ENCODE measurements at places on chromosomes 7 and 10.

DNA sequence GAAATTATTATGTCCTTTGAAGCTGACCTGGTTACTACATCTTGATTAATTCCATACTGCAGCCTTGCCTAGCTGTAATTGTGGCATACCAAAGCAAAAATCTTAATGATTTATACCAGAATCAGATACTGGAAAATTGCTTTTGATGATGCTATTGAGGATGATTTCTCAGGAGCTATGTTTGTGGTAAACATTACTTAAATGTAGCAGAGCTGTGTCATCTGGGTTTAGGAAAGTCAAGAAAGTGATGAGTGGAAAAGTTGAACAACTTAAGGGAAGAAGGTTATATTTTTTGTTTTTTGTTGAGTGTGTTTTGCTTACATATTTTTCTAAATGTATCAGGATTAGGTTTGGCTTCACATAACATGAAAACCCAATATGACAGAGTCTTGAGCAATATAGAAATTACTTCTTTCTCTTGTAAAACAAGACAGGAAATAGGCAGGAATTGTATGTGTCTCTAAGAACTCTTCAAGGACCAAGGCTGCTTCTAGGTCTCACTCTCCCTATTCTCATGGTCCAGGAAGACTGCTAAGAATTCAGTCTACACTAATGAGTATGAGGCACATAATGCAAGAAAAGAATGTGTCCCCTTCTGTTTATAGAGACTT, 87.6 kb upstream of the MTPN start:
- DNase-seq: no peak

- DNase-seq: no peak
Measured at GRCh38 chr10:27660711-27661110, 84.9 kb downstream of the MKX start.

DNA sequence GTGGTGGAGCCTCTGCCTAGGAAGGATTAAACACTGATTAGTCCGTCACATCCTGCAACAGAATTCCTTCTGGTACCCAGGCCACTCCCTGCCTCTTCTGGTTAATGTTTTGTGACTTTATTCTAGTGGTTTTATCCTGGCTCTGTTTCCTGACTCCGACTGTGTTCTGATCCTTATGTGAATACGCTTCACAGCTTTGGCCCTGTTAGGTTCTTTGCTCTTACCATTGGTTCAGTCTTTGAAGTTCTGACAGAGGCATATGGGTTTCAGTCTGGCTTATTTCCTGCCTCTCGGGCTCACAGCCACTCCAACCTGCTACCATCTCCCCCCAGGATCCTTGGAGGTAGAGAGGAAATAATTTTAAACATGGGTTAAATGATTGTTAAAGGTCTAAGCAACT, 23.2 kb upstream of the FGL2 start:
- no peak for DNase-seq

GRCh38 chr7:158311791-158312190, 275.8 kb downstream of the PTPRN2 start:
- DNase-seq: no peak

DNA sequence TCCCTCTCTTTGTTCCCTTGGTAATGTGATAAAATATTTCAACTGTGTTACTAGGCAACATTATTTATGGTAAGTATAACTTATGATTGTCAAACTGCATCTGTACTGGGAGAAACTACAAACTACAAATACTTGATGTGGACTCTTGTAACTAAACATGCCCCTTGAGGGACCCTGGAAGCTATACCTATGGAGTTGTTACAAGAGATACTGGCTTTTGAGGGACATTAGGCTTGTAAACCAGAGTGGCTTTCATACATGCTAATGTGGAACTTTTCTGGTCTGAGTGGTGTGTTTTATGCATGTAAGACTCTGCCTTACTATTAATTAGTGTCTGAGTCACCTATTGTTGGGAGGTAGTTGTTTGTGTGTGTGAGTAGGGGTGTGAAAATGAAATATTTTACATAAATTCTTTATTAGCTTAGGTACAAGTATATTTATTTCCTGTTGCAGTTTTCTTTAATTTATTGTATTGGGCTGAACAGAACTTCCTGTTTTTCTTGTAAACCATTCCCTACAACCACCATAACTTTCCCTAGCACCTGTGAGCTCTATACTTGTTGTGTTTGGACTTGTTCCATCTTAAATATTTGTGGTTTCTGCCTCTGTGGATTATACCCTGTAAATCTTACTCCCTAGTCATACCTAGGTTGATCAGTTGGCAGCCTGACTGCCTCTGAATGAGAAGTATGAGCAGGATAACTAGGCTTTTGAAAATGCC, 49.8 kb downstream of the STK31 start:
- DNase-seq: no peak

GRCh38 chr7:93043385-93043985, 74.3 kb downstream of the SAMD9 start:
- DNase-seq: peak; percentile 83

- no peak for DNase-seq
Measured at GRCh38 chr10:22193945-22194344, 23.9 kb downstream of the EBLN1 start.

GRCh38 chr10:96789571-96790108, 42.5 kb upstream of the LCOR start:
- DNase-seq: no peak

- DNase-seq: no peak
Measured at GRCh38 chr7:14376711-14377110, 387.2 kb upstream of the ETV1 start.

DNA sequence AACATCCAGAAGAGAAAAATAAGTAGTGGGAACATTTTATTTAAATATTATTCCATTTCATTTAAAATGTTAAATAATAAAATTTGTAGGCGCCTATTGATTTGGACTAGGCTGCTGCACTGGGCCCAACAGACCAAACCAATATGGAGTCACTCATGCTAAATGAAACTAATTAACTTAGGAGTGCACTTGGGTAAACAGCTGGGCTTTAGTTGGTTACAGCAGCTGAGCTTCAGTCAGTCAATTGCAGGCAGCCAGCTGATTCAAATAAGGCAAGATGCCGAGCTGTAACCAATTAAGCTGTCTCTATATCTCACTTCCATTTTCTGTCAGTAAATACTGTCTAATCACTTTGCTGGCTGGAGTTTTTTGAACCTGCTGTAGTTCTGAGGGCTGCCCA, 102.1 kb upstream of the WDR11 start:
- DNase-seq: no peak

DNA sequence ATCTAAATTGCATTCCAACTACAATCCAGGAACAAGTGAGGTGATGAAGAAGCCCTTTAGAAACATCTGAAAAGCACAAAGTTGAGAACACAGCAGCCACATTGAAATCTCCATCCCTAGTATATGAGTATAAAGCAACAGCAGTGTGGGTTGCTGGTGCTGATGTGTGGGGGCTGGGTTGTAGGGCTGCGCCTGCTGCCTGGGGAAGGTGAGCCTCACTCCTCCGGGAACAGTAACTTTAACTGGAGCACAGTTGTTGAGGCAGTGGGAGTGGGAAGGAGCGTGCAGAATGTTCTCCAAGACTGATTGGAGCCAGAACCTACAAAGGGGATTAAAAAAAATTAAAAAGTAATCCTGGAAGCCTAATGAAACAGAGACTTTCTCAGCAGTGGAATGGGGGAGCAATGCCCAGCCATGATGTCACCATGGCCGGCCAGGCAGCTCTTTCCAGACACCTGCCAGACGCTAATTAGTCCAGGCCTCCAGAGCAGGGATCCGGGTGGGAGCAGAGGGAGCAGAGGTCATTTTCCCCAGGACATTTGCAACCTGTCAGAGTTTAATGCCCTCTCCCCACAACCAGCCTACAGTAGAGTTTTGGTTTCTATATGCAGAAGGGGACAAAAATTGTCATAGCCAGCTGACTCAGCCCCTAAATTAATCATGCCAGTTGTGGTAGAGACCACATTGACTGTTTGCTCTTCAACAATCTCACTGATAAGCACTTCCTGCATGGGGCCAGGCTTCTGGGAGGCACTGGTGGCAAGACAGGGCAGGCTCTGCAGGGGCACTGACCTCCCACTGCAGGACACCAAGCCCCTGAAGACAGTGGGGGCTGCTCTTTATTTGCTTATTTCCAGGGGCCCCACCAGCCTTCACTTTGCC, 133.0 kb upstream of the ZNF32 start:
- DNase-seq: no peak

DNA sequence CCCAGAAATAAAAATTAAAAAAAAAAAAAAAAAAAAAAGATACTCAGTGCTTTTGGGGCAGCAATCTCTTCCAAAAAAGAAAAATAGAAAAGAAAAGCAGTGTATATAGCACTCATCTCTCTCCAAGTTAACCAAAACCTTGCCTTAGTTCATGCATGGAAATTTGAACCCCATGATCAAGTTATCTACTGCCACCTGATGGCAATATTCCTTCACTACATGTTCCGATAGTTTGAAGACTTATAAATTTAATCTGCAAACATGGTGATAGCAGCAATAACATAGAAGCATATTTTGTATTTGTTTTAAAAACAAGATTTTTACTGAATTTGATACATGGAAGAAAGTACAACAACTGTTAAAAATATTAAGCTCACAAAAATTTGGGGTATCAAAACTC, 48.6 kb upstream of the SLIT1 start:
- no peak for DNase-seq

DNA sequence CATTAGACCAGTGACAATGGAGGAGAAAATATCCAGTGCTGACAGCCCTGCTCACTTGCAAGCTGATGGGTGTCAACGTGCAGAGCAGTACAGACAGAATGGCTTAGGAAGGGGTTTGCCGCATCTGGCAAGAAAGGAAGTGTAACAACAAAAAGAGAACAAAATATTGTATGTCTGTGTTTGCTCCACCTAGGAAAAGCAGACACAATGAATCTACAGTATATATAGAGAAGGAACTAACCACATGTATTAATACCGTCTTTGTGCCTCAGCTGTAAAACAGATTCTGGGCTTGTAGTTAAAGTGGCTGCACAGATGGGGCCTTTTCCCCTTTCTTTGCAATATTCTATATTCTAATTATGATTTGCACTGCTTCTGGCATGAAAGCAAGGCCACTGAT, 281.1 kb upstream of the MEOX2 start:
- no peak for DNase-seq

GRCh38 chr10:97412891-97413304, 11.8 kb upstream of the RRP12 start:
- no peak for DNase-seq

DNA sequence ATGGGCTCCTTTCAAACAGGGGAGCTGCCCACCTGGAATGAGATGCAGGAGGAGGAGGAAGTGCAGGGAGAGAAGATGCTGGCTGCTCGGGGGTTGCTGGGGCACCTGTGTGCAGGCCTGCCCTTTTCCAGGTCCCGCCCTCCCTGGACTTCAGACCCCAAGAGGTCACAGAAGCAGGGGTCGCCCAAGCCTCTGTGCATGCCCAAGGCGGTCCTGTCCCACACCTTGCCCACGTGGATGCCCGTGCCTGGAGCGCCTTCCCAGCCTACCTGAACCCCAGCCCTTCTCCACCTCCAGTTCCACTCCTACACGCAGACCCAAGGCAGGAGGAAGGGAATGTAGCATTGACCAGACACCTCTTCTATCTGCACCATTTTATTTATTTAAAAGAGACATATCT, 71.3 kb downstream of the SH3PXD2A start:
- no peak for DNase-seq

GRCh38 chr10:13615650-13616300, 29.0 kb downstream of the PRPF18 start:
- DNase-seq: no peak

DNA sequence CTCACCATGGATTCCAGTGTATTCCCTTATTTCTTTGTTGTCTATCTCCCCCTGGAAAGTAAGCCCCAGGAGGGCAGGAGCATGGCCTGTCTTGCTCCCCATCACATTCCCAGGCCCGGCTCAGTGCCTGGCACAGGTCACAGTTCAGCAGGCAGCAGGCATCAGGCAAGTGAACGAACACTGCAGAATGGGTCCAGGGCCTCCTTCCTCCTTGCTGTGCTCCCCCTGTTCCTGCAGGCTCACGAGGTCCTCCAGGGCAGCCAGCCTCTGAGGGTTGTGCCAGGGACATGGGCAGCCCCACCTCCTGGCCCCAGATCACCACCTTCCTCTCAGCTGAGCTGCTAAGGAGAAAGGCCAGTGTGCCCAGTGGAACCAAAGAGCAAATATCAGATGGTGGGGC, 41.8 kb downstream of the PDLIM1 start:
- DNase-seq: no peak

DNA sequence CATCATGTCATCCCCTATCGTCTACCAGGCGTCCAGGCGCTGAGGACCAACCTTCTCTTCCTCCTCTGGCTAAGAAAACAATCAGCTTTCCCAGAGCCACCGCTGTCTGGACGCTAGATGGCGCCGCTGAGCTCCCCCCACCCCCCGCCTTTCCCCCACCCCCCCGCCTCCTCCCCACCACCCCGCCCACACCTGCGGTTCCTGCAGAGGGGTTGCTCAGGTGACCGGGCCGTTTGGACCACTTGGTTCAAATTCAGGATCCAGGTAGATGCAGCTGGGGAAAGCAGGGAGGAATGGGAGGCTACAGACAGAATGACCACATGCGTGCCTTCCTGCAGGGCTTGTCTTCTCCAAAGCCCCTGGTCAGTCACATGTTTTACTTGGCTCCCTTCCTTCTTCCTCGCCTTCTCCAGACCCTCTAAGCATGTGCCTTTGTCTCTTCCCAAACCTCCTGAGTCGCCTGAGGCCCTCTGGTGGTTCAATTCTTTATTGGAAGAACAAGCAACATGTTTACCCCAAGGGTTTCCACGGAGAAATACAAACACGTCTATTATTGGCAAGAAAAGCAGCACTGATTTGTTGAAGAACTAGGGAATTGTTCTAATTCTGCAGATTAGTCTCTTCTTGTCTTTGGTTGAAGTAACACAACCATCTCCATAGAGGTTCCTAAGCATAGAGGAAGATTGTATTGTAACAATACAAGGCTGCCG, 24.7 kb downstream of the AOC1 start:
- no peak for DNase-seq

- DNase-seq: no peak
Measured at GRCh38 chr10:68125772-68126171, 16.5 kb downstream of the MYPN start.

DNA sequence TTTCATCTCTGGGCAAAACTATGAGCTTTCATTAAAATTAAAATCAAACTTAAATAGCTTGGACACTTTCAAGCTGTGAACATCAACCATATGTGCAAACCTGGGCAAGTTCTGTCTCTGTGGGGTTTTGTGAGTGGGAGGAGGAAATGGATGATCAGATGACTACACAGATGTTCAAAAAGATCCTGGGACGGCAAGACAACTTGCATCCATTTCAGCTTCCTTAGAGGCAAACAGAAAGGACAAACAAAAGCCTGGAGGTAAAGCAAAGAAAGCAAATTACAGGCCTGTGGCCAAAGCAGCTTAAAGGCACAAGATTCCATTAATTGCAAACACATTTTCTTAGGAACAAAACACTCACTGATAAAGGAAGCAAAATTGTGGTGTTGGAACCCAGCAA, 222.2 kb downstream of the NEBL start:
- DNase-seq: no peak

DNA sequence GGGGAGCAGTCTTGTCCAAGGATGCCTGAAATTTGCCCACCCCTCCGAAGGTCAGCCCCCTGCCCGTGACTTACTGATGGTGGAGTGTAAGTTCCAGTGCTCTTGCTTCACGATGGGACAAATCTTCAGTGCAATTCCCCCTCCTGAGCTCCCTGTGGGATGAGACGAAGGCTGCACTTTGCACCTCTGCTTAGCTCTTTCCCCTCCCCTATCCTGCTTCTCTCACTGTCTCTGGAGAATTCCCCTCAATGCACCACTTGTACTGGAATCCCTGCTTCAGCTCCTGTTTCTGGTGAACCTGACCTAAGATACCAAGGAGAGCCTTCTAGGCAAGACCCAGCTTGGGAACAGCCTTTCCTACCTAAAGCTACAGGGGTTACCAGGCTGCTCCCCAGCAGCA, 122.9 kb upstream of the ZMIZ1 start:
- DNase-seq: no peak

GRCh38 chr10:98391578-98391991, 23.4 kb downstream of the PYROXD2 start:
- DNase-seq: no peak

GRCh38 chr7:99665312-99666012, 14.3 kb downstream of the CYP3A5 start:
- no peak for DNase-seq

Measured in left forelimb (tissue), 1 donor.